ENCODE measurements at places on chromosomes 5 and 9.

- DNase-seq = no peak
Observed at GRCh38 chr5:8478326-8478725, 609.4 kb downstream of the MTRR start.

- no peak for DNase-seq
Observed at GRCh38 chr5:107919969-107920368, 249.2 kb upstream of the EFNA5 start.

GRCh38 chr5:142017832-142018427, 5.1 kb upstream of the GNPDA1 start:
- peak; percentile 29 for DNase-seq

GRCh38 chr9:69627281-69627680, 44.9 kb downstream of the APBA1 start:
- no peak for DNase-seq

- peak; percentile 35 for DNase-seq
Observed at GRCh38 chr5:143314659-143315058, 88.8 kb downstream of the NR3C1 start.

DNA sequence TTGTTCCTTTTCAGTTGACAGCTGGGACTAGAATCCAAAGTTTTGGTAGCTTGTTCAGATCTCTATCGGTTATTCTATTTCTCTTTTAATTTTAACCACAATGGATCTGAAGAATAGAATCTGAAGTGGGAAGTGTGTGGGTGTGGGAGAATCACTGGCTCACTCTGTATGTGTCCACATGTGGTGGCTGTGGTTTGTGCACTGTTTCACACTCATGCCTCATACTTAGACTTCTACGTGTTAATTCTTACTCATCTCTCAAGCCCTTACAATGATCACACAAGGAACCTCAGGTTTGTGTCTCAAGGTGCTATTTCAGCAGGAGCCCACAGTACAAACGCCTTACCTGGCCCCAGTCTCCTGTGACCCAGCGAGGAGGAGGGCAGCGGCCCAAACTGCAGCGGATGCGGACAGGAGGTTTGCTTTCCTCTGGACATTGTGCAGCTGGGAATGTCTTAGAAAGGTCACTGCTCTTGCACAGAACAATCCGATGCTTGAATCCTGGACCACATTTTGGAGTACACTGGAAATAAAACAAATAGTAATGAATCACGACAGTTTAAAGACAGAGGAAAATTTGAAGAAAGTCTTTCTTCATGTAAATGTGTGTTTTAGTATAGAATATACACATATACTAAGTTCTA, 309.1 kb downstream of the ADAMTS6 start:
- DNase-seq = no peak

- DNase-seq = peak; percentile 49
Observed at GRCh38 chr5:134003817-134004625, 754 bp downstream of the VDAC1 start.

GRCh38 chr9:128254362-128254761, 21.4 kb downstream of the GOLGA2 start:
- no peak for DNase-seq

DNA sequence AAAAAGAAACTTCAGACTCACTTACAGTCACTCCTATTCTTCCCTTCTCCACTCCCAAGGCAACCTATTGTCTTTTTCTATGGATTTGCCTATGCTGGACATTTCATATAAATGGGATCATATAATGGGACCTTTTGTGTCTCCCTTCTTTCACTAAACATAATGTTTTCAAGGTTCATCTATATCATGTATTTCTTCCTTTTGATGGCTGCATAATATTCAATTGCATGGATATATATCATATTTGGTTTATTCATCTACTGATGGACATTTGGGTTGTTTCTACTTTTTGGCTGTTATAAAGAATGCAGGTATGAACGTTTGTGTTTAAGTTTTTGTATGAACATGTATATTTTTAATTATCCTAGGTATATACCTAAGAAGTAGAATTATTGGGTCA, 30.6 kb downstream of the ANKHD1 start:
- no peak for DNase-seq

- peak; percentile 28 for DNase-seq
Observed at GRCh38 chr9:18791074-18791473, 241.9 kb downstream of the SAXO1 start.

- no peak for DNase-seq
Observed at GRCh38 chr5:155276231-155276630, 262.7 kb downstream of the KIF4B start.

DNA sequence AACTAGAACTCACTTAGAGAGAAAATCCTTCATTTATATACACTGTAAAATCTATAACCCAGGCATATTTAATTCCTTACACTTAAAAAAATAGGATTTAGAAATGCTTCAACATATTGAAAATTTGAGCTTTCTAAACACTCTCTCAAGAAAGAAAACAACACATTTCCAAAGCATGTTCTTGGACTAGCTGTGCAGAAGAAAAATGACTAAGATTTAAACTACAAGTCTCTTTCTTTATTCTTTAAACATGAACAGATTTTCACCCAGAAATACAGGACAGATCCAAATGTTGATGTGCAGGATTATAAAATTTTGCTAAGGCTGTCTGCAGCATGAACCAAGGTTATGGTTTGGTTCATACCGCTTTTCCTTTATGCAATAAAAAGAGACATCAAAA, 77.7 kb upstream of the TUSC1 start:
- DNase-seq = no peak

GRCh38 chr5:179621551-179622214, 1.8 kb downstream of the HNRNPH1 start:
- no peak for DNase-seq

DNA sequence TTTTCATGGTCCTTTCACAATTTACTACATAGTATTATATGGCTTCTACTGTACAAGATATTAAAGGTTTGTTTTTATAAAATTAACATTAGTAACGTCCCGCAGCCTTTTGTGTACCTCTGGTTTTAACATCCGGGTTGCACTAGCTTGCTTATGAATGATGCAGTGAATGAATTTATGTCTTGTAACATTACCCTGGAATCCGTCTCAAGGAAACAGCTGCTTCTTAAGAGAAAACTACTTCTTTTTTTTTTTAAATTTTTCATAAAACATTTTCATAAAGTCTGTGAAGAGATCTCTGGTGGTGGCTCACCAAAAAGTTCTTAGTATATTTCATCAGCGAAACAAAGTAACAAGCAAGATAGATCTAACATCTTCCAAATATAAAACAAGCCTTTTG, 23.6 kb downstream of the MARCHF3 start:
- DNase-seq = no peak

GRCh38 chr5:118882666-118883065, 105.7 kb downstream of the DTWD2 start:
- no peak for DNase-seq

GRCh38 chr5:80125962-80126480, 90.9 kb downstream of the THBS4 start:
- DNase-seq = peak; percentile 49

- peak; percentile 62 for DNase-seq
Observed at GRCh38 chr5:123344816-123345426, 78.3 kb downstream of the CEP120 start.

- no peak for DNase-seq
Observed at GRCh38 chr5:180208435-180209081, 453 bp downstream of the RASGEF1C start.

GRCh38 chr9:124399968-124400940, 15.0 kb downstream of the PSMB7 start:
- no peak for DNase-seq

GRCh38 chr5:110663525-110663924, 62.9 kb downstream of the TMEM232 start:
- DNase-seq = no peak

DNA sequence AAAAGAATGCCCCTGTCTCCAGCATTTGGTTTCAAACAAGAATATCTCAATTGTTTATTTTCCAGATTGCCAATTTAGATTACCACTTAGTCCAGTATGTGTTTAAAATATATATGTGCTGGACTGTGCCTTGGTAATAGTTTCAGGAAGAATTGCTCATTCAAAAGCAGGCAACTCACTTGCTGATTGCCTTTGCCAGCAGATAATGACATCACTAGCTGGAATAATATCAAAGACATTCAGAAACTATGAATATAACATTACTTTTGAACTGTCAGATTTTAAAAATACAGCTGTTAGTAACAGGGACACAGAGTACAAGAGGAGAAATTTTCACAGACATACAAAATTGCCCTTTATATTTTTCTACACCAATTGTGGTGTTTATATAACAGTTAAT, 96.0 kb upstream of the ITGA2 start:
- peak; percentile 65 for DNase-seq

- peak; percentile 38 for DNase-seq
Observed at GRCh38 chr5:143400541-143401226, 2.8 kb downstream of the NR3C1 start.

GRCh38 chr9:130847306-130848217, 12.5 kb downstream of the ABL1 start:
- peak; percentile 98 for DNase-seq

DNA sequence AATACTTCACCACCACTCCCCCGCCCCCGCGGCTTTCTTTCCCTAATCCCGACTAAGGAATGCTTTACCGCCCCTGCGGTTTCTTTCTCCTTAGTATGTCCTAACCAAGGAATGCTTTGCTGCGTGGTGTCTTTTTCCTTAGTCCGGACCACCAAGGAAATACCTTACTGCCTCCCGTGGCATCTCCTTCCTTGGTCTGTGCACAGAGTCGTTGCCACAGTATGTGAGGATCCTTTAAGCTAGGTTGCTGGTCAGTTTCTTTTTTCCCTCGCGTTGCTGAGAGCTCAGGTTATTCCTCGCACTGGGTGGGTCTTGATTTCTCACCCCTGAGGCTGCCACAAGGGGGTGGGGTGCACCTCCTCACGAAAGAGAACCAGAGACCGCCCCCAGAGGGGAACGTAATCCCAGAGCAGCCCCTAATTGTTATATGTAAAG, 309.4 kb downstream of the NR3C1 start:
- DNase-seq = peak; percentile 79

DNA sequence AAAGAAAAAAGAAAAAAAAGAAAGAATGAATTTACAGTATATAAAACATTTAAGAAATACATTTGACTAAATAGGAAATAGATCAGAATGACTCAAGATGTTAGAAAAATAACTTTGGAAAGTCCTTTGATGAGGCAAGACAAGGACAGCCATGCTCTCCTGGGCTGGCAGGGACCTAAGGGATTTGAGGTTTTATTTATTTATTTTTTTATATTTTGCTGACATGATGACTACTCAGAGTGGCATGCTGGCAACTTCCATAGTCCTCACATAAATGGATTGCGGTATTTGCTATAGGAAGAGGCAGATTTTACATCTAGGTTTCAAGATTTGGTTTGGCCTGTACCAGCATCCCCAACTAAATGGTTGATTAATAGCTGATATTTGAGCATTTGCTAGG, 17.7 kb downstream of the SLC28A3 start:
- peak; percentile 47 for DNase-seq

GRCh38 chr5:4023091-4023752, 427.6 kb downstream of the IRX1 start:
- DNase-seq = no peak

DNA sequence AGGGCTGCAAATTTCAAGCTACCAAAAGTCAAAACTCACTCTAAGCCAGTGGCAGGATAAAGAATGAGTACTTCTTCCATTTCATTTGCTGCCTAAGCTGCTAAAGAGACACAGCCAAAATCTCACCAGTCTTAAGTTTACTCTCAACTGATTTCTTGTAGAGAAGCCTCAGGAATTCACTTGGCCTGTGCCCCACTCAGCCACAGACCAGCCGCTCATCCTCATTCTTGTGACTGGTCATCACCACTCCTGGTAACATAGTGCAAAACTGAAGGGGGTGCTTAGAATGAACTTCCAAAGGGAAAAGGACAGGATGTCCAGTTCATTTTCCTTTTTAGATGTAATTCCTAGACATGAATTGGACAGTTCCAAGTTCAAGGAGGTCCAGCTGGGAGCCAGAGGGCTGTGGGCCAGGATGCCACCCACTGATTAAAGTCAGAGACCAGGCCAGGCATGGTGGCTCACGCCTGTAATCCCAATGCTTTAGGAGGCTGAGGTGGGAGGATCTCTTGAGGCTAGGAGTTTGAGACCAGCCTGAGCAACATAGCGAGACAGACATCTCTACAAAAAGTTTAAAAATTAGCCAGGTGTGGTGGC, 72.7 kb upstream of the RANBP3L start:
- DNase-seq = peak; percentile 82

DNA sequence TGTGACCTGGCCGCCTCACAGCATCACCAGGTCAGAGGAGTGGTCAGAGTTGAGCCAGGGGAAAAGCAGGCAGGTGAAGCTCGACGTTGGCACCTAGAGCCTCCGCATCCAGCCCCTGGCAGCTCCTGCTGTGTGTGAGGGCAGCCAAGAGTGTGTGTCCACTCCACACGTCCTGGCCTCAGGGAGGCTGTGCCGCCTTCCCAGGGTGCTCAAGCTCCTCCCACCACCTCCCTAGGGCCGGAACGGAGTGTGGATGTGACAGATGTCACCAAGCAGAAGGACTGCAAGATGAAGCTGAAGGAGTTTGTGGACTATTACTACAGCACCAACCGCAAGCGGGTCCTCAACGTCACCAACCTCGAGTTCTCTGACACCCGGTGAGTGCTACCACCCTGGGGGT, 72.5 kb downstream of the PHF2 start:
- no peak for DNase-seq

GRCh38 chr9:7394002-7394774, 405.4 kb downstream of the DMAC1 start:
- DNase-seq = no peak

- DNase-seq = no peak
Observed at GRCh38 chr5:144209361-144209760, 38.7 kb downstream of the KCTD16 start.

DNA sequence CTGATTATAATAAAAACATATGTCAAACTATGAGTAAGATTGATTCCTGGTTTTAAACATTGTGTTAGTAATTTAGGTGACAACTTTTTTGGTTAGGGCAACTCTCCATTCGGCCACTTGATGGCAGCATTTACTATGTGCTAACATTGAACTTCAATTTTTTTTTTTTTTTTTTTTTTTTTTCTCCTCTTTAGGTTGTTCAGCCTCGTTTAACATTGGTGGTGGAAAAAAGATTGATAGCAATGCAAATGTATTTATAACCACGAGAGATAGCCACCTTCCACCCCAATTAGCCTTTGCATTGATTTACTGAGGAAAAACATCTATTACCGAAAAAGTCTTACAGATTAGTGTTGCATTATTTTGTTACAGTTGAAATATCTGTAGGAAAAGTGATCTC, 159.1 kb downstream of the CSNK1G3 start:
- DNase-seq = peak; percentile 54

DNA sequence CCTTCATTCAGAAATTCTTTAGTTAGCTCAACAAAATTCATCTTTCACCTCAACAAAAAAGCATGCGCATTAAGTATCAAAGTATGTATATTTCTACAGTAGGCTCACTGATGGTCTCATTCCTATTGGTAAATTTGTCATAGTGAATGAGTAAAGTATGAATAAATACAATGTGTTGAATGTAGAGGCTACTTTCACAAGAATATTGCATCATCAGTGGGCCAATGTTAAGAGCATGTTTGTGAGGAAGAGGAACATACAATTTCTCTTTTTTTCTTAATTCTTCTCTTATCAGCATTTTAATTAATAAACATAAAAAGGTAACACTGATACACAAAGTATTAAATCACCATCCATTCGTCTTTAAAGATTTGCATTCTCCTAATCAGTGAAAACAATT, 505.1 kb downstream of the CETN3 start:
- no peak for DNase-seq

GRCh38 chr9:76112151-76112550, 221.7 kb downstream of the PCSK5 start:
- no peak for DNase-seq

All from fibroblast of villous mesenchyme (primary cell).